ENCODE measurements at places on chromosomes 13 and 19. TPM values are rescaled to one million over a fixed set of nuclear protein-coding genes. Genes with fewer than 3 reads are reported as not detected.

DNA sequence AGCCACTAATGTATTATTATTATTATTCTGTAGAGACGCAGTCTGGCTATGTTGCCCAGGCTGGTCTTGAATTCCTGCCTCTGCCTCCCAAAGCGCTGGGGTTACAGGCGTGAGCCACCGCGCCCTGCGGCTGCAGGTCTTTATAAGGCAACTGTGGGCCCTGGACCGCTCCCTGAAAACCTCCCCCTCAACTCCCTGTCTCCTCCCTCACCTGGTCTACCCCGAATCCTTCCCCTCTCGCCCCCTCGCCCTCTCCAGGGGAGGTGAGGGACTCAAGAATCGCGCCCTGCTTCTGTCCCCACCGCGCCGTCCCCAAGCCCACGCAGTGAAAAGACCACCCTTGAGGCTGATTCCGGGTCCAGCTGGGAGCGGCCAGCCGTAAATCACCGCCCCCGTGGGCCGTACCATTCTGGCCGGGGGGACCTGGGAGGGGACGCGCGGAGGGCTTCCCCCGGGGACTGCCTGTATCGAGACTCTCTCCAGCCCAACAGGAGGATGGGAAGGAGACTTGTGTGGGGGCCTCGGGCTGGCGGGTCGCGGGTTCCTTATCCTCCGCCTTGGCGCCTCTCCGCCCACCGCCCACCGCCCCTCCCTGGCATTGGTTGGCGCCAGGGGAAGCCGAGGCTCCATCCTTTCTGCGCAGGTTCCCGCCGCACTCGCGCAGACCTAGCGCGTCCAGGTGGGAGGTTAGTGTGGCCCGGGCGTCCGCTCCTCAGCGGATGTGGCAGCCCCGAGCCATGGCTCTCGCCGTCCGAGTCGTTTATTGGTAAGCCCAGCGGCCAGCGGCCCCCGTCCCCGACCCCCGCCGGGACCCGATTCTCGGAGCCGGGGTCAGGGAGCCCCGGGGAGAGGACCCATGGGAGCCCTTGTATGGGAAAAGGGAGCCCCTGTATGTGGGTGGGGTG lies at the start of gene SELENOW:
TSS of gene SELENOW (plus strand) at position 655 of the 905 bp plus-strand sequence. CDS start at position 738, 83 bp downstream.
- peak; percentile 93 for DNase-seq

- DNase-seq, result no peak
Measured at GRCh38 chr19:11554160-11554559, 4.9 kb downstream of the ELOF1 start.

DNA sequence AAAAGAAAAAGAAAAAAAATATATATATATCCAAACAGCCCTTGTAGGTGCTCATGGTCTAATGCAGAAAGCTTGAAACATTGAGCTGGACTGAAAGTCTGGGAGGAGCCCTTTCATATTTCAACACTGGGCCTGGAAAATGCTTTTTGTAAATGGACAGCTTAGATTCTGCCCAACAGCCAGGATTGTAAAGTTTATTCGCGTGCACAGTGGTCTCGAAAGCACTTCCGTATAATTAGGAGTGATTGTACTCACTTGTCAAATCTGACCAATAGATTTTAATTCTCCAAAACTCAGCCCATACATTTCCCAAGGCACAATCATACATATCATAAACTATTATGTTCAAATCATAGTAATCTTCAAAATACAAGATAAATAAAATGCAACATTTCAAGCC lies 260.1 kb downstream of the COL4A1 start:
- DNase-seq, result no peak

- peak; percentile 69 for DNase-seq
Measured at GRCh38 chr19:49056101-49056901, 1.2 kb downstream of the CGB7 start.

F2RL3 gene
- total RNA-seq, result not detected

FCAR gene
- not detected for total RNA-seq

Measured in HT-29 (cell line).